ENCODE measurements at places on chromosomes 3 and 15. TPM values are rescaled to one million over a fixed set of nuclear protein-coding genes. Genes with fewer than 3 reads are reported as not detected.
A peak's percentile ranks its signal among the peaks of the same experiment; 100 is the strongest.

The ADAMTS9 gene
- 5.6 TPM for total RNA-seq

The EBLN2 gene
- 4.3 TPM for total RNA-seq

The NAALADL2 gene
- total RNA-seq = 0.14 TPM

The CLDN18 gene
- total RNA-seq = not detected

The GOLGA8M gene
- not detected for total RNA-seq

The LOXL1 gene
- total RNA-seq = 11.8 TPM

The CLCN2 gene
- 17.1 TPM for total RNA-seq

The DUOXA1 gene
- not detected for total RNA-seq

The CCDC32 gene
- 12.3 TPM for total RNA-seq

The DLL4 gene
- 0.26 TPM for total RNA-seq

The ATP13A5 gene
- 0.03 TPM for total RNA-seq

The NLGN1 gene
- total RNA-seq = 8.8 TPM

The SNTN gene
- not detected for total RNA-seq

DNA sequence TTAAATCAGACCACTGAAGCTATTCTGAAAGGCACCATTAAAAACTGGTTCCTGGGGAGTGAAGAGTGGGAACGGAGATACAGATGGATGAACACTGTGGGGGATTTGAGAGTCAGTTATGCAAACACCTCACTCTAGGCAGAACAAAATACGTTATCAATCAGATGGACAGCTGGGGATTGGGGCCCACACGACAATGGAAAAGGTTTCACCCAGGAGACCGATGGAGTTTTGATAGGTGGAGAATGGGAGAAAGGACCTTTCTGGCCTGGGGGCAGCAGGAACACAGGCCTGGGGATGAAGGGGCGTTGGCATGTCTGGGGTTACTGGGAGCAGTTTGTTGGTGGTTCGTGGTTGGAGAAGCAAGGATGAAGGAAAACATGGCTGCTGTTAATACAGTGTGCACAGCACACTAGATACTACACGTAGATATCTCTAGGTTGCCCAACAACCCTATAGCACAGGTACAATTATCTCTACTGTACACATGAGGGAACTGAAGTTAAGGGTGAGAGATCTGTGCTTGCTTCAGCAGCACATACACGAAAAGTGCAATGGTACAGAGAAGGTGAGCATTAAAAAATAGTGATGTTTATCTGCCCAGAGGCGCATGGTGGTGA lies 16.5 kb downstream of the ST6GAL1 start:
- no peak for DNase-seq

DNA sequence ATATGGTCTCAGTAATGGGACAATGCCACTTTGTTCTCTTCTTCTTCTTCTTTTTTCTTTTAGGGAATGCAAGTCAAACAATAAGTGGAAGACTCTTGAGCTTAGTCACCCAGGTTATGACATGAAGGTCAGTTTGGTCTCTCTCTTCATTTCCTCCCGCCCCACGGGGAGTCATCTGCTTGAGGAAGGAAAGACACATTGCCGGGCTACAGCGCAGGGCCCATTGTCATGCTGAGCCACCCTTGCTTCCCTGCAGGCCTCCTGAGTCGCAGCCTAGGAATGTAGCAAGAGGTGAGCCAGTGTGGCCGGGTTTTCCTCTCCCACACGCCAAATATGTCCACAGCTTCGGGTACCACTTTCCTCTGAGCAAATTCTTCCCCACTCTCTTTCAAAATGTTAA lies 47.6 kb downstream of the RAP2B start:
- peak; percentile 59 for DNase-seq

DNA sequence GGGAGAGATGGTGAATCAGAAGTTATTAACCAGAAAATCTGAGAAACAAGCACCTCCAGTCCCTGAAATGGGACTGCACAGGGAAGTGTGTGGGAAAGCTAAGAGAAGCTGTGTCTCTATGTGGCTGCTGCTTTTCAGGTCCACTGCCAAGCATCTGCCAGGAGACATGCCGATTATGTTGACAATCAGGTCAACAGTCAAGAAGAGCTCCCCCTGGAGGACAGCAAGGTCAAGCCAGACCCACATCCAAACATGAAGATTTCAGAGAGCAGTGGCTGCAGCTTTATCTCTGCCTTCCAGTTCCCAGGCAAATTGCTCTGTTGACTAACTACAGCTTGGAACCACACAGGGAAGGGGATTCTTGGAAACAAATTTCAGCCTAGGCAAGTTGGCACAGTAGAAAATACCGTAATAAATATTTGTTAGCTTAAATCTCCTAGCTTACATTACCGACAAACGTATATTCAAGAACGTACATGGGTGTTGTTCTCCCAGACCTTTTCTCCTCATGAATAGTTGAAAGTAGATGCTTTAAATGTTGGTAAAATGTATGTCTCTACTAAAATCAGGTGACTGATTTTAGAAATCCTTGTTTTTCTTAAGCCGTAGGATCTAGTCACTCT lies 394.5 kb upstream of the RARB start:
- peak; percentile 42 for DNase-seq

DNA sequence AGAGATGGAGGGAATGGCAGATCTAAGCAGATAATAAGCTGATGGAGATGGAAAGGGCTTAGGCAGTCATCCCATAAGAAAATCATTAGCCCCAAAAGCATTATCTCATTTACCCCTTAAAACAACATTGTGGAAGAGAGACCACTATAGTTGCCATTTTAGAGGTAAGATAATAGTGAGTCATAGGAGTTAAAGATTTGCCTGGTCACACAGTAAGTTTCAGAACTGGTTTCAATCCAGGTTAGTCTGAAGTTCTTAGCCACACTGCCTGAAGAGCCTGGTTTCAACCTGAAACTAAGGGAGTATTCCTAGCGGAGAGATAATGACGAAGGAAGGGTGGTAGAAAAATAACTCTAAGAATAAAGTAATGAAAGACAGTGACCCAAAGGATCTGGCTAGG lies 13.0 kb upstream of the UBR1 start:
- DNase-seq = no peak

DNA sequence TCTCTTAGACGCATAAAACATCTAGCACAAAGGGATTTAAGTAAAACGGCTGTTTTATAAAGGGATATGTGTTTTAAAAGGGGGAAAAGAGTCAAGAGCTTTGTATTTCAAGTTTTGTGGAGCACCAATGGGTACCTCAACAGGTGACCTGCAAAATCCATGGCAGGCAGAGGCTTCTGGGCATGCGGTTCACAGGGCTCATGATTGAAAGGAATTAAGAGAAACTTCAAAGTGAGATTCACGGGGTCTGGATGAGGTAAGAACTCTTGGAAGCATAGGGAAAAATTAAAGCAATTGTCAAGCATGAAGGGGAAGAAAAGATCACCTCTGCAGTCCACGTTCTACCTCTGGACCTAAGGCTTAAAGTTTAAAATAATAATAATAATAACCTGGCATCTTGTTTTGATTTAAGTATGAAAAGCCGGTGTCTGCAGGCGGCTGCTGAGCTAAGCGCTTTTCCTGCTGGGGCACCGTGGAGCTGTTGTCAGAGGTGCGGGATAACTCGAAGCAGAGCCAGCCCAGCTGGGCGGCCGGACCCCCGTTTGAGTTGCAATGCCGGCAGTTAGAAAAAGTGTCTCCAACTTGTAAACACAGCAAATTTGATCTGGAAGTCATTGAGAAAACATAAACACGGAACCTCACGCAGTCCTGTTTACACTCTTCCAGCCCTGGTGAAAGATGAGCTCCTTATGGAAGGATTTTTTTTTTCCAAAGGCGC lies 40.5 kb downstream of the HES1 start:
- DNase-seq = peak; percentile 69

- no peak for DNase-seq
Observed at GRCh38 chr15:34793901-34794300, 1.4 kb downstream of the ACTC1 start.

DNA sequence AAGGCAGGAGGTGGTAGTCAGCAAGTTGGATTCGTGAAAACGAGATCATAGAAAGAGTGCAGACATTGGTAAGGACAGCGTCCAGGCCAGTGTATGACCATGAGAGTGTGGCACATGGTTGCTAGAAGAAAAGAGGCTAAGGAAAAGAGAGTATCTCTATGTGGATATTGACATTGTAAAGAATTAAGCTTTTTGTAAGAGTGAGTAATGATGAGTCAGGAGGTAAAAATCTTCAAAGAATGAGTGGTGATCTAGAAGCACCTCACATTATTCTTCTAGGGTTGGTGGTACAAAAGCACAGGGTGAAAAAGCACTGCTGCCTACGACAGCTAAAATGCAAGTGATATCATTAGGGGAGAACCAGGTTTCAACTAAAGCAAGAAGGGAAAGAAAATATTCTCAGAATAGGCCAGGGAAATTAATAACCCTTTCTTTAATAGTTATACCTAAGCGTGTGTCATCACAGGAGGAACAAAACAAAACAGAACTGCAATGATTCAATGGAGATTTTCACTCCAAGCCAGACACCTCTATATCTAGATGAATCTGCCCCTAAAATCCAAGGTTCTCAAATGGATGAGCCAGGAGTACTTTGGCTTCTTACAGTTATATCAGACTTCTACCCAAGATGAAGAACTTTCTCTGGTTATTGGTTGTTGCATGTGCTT lies 884.7 kb downstream of the NAALADL2 start:
- DNase-seq = no peak

DNA sequence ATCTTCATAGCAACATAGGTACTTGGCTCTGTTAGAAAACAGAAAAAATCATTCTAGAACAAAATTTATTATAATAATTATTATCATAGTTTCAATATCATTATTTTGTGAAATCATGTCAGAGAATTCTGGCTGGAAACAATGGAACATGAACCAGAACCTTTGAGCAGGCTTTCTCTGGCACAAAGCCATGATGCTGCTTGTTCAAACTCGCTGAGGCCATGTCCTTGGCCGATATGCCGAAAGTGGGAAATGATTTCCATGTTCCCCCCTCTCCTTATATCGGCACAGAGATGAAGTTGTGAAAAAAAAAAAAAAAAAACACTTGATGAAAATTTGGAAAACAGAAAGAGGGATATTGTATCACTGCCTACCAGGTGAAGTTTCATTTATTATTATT lies 49.0 kb upstream of the MRPL3 start:
- no peak for DNase-seq

GRCh38 chr3:9727041-9727595 lies 4.4 kb upstream of the BRPF1 start:
- peak; percentile 84 for DNase-seq

GRCh38 chr3:167718582-167718981 lies 16.1 kb downstream of the PDCD10 start:
- DNase-seq = no peak

- DNase-seq = no peak
Observed at GRCh38 chr15:38620851-38621594, 56.4 kb upstream of the RASGRP1 start.

- no peak for DNase-seq
Observed at GRCh38 chr3:185623939-185624665, 38.0 kb downstream of the SENP2 start.

DNA sequence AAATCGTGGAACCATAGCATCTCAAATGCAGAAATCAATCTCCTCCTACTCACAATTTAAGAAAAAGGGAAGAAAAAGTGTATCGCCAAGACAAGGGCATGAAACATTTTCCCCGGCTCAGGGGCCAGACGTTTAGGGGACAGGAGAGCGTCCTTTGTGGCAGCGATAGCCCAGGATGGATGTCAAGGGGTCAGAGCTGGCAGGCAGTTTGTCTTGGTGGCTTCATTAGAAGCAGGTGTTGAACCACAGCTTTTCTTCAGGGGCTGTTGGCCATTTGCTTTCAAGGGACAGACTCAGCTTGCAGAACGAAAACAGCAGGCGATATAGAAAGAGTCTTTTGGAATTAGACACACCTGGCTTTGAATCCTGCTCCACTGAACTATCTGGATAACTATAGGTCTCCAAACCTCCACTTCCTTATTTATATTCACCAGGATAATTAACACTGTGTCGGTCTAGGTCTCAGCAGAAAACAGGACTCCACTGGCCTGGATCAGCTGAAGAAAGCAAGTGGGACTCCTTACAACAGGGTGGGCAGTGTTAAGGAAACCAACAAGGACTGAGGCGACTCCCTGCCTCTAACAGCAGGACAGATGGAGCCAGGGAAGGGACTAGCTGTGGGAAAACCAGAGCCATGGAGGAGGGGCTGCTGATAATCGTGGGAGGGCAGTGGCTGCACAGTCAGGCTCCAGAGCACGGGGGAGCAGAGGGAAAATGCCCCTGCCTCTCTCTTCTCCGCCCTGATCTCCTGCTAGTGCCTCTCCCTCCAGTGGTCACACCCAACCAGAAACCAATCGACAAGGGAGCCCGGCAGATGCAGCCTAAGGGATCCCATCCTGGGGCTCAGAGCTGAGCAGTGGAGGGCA lies 123.6 kb downstream of the LIPC start:
- no peak for DNase-seq

GRCh38 chr3:194306771-194307640 lies 44.1 kb downstream of the CPN2 start:
- no peak for DNase-seq

GRCh38 chr3:134516905-134517304 lies 31.0 kb downstream of the CEP63 start:
- no peak for DNase-seq

DNA sequence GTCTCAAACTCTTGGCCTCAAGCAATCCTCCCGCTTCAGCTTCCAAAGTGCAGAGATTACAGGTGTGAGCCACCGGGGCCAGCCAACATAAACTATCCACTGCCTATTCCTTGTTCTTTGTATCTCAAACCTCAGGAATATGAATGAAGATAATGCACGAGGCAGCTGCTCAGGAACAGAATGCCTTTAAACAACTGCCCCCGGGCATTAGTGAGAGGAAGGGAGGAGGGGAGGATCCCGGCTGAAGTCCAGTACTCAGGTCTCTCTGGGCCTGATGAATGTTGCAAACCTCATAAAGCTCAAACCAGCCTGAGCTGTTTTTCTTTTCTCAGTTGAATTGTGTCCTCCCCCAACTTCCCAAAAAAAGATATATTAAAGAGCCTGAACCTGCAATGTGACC lies 26.9 kb upstream of the MTMR14 start:
- DNase-seq = no peak

GRCh38 chr3:16448639-16449070 lies 64.8 kb downstream of the RFTN1 start:
- DNase-seq = peak; percentile 17

DNA sequence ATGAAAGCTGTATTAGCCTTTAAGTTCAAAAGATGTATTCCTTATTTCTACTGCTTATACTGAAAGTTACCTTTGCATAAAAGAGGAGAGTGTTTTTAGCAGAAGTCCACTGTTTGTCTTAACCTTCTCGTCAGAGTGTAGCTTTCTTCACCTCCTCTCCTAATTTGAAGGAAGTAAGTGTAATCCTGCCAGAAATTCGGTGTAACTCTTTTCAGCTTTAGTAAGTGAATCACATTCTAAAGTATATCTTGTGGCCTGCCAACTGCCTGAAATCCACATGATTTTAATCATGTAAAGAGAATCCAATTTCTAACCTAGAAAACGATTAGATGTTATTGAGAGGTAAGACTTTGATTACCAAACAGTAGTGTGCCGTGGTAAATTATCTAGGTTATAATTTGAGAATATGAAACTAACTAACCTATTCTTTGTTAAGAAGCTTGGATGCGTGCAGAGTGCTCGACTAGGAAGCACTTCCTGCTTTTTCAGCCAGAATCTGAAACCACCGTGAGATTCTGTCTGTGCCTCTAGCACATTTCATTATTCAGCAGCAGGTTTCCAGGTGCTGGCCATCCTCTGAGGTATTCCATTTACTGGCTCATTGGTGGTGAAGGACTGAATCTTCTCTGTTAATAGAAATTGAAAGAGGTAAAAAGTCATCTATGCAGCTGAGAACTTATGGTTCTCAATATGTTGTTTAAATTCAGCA lies 7.5 kb downstream of the GYG1 start:
- no peak for DNase-seq

Measured in H7 (cell line).